NCI-H2081 (cell line): ENCODE measurements at places on chromosomes 3 and 15.

DNA sequence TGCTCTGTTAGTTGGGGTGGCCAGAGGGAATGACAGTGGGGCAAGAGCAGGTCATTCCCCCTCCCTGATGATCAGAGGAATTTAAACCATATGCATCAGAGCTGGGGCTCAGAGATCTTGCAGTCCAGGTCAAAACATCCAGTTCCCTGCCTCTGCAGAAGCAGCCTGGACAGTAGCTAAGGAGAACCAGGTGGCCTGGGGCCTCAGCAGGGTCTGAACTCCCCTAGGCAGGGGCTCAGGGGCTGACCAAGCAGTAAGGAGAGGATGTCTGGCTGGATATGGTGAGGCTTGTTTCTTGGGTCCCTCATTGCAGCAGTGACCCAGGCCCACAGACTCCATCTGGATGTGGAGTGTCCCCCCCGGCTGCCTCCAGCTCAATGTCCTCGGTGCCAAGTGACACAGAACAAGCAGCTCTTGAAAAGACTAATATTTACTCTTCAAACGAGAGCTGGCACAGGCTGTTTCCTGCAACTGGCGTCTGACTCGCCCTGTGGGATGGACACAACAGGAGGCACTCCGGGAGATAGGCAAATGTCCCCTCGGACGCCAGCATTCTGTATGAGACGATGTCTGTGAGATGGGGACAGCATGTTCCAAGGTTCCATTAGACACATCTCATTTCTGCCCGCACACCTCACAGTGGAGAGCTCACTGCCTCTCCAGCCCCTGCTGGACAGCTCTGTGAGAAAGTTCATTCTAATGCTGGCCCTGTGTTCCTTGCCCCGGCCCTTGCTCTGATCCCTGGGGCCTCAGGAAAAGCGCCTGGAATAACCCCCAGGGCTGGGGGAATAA, 37.1 kb downstream of the SEC22C start:
- peak; percentile 89 for DNase-seq

DNA sequence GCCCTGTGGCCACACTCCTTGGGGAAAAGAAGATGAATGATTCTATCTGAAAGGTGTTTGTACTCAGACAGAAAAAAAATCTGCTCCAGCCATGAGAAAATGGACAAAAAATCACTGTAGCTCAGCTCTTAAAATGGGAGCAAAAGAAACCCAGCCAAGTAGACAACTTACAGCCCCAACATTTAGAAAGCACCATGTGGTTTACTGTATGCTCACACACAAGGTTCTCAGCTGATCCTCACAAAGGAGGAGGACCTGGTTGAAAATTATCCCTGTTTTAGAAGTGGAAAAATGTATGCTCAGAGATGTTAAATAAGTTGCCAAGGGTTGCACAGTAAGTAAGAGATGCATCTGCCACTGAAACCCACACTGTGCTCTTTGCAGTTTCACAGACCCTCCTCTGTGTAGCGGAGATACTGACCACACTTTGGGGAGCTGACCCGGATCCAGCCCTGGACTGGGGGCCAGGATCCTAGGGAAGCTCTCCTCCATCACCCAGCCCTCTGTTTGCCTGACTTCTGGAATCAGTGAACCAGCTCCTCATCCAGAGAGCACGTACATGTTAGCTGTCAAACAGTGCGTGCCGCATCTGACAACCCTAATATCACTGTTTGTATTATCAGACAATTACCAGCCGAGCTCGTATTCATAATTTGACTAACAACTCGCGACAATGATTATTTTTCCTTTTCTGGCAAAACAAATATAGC, 32.7 kb upstream of the TPRG1 start:
- no peak for DNase-seq

GRCh38 chr15:36882056-36882455, 218.3 kb downstream of the MEIS2 start:
- DNase-seq = no peak

- DNase-seq = no peak
These were observed 101.7 kb upstream of the ZNF717 start for GRCh38 chr3:75886971-75887526.

- no peak for DNase-seq
These were observed 67.6 kb upstream of the NTRK3 start for GRCh38 chr15:88323976-88324740.

- DNase-seq = no peak
These were observed 24.1 kb downstream of the MYH15 start for GRCh38 chr3:108486338-108486737.

GRCh38 chr15:73951601-73952000, 25.3 kb downstream of the LOXL1 start:
- no peak for DNase-seq

DNA sequence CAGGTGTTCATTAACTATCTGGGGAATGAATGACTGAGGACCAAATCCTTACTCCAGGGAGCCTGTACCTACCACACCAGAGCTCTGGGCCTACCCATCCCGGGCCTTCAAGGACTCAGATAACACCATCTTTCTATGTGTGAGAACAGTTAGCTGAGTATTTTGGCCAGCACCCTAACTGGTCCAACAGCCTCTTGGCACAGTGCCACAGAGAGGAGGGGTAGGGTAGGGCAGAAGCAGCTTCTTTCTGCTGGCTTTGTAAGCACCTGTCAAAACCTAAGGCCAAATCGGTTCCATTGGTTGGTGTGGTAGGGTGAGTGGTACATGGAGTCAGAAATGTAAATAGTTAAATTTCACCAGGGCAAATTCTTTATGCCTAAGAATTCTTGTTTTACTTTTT, 26.7 kb downstream of the ISL2 start:
- DNase-seq = no peak

- DNase-seq = no peak
These were observed 9.8 kb downstream of the RAB27A start for GRCh38 chr15:55279746-55280351.

DNA sequence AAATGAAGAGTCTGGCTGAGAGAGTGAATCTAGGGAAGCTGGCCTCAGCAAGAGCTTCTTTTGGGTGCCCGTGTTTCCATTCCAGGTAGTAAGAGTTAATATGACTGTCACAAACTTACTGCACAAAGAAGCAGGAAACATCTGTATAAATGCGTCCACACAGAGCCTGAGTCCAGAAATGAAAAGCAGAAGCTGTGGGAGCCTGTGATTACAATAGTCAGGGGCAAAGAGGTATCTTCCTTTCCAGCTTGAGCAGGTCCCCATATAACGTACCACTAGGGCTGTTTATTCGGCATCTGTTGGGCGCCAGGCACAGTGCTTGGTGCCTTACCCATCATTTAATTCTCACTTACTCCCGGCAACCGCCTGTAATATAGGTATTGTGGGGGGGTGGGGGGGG, 40.5 kb upstream of the B3GNT5 start:
- no peak for DNase-seq

DNA sequence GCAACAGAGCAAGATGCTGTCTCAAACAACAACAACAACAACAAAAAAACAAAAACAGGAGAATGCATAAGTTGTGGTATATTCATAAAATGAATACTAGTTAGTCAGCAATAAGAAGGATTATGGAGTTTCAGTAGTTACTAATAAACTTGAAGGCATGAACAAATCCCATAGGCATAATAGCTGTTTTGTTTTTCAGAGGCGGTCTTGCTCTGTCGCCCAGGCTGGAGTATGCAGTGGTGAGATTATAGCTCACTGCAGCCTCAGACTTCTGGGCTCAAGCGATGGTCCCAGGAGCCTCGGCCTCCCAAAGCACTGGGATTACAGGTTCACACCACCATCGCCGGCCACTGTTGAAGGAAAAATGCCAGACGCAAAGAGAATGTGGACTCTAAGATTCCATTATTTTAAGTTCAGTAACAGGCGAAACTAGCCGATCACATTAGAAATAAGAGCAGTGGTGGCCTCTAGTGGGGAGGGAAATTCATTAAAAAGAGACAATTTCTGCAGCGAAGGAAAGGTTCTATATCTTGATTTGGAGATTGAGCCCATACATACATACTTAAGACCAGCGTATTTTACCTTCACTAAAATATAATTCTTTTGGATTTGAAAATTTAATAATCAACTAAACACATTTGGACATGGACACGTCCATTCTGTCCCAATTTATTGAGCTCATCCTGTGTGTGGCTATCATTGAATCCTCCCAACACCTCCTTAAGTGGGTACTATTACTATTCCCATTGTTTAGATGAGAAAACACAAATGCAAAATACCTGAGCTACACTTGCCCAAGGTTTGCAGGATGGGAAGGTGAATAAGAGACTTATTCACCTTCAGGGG, 27.4 kb upstream of the HDAC11 start:
- peak; percentile 48 for DNase-seq

DNA sequence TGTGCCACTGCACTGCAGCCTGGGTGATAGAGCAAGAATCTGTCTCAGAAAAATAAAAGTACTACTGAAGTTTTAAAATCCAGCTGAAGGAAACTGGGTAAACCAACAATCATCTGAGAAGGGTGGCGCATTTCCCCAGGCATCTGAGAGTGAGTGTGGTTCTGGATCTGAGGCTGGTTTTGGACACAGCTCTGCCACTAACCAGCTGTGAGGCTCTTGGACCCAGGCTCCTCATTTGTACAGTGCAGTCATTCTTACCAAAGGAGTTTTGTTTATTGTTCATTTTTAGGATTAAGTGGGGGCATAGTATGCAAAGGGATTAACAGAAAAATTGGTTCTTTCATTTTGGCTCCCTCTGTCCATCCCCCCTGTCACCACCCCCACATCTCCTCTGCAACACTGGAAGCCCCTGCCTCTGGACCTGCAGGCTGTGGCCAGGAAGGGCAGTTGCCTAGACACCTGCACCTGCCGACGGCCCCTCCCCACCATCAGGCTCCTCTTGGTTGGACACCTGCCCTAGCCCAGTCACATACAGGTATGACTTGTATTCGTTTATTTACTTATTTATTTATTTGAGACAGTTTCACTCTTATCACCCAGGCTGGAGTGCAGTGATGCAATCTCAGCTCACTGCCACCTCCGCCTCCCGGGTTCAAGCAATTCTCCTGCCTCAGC, 8.8 kb downstream of the NUP210 start:
- no peak for DNase-seq

DNA sequence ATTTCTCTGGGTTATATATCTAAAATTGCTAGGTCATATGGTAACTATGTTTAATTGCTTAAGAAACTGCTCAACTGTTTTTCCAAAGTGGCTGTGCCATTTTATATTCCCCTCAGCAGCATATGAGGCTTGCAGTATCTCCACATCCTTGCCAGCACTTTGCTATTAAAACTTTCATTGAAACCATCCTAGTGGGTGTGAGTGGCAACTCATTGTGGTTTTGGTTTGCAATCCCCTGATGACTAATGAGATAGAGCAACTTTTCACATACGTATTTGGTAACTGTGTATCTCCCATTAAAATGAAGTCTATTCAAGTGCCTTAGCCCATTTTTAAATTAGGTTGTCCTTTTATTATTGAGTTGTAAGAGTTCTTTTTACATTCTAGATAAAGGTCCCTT, 17.3 kb downstream of the KPNA1 start:
- no peak for DNase-seq

GRCh38 chr15:56528136-56528535, 63.2 kb upstream of the MNS1 start:
- no peak for DNase-seq

DNA sequence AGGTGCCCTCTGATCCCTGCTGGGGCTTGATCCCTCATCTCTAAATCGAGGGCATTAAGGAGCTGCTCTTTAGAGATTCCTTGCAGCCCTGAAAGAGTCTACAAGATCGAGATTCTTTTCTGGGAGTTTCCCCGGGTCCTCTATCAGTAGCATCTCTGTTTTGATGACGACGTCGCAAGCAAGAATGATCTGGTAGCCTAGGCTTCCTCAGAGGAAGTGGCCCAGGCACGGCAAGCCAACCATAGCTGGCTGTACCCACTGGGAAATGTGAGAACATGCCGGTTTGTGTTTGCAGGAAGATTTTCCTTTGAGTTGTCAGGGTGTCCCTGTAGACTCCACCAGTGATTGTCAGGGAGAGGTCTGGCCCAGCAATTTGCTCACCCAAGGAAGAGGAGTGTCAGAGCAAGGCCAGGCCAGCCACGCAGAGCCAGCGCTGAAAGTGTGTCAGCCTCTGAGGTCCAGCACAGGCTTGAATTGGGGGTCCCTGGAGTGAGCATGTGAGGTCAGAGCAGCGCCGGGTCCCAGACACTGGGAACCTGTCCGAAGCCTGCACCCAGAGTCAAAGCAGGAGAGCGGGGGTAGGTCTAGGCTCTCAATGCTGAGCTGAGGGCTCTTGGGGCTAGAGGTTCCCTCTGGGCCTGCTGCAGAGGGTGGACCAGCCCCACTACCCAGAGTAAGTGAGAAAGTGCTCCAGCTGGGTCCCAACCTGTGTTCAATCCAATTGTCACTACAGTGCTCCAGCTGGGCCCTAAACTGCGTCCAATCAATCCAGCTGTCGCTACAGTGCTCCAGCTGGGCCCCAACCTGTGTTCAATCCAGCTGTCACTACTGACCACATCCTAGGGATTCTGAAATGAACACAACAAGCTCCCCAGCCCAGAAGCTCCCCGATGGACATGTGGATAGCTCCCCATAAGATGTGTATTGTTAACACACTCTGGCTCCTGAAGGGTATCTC, 95.7 kb downstream of the CHDH start:
- no peak for DNase-seq

DNA sequence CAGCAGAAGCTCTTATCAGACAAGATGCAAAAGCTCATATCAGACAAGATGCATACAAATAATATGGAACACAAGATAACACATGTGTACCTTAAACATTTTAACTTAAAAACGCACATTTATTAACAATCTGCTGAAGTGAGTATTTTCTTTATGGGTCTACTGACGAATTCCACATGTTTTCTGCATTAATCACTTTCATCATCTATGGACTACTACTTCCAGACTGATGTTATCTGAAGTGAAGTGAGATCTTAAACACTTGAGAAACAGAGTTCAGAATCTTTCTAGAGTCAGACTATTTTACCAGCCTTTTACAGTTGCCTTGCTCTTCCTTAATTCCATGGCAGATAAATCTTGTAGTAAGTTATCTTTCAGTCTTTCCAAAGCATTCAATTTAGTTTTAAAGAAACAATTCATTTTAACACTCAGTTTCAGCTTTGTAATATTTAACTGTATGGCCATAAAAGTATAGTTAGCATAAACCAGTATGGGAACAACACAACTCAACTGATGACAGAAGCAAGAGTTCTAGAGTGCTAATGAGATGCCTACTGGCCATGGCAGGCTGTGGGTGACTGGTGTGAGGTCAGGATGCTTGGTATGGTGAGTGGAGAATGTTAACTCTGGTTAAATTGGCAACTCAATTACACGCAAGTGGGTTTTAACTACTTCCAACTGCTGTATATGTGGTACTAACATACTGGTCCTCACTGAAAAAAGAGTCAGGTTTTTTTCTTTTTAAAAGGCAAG, 9.8 kb downstream of the CMTM6 start:
- DNase-seq = no peak

GRCh38 chr15:40807028-40807887, at the start of the genes DNAJC17 and ZFYVE19:
Gene DNAJC17 (minus strand): TSS chr15:40807473. CDS start chr15:40807446, 27 bp downstream.
Gene ZFYVE19 (plus strand): TSS chr15:40807089. CDS start chr15:40807590, 501 bp downstream.
- DNase-seq = peak; percentile 99

DNA sequence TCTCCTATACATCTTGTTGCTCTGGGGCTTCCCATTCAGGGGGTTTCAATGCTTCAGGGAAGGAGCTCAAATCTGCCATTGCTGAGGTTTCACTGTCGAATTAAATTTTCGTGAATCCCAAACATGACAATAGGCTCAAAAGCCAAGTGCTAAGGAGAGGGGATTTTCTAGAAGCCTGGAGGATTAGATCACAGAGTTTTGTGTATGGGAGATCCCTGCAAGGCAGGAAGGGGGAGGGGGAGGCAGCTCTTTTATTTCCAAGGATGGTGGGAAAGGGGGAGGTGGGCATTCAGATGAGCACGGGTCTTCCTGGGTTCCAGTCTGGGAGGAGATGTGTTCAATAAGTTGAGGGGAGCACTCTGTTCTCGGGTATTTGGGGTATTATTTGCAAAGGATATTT, 69.9 kb upstream of the DLG1 start:
- no peak for DNase-seq

- no peak for DNase-seq
These were observed 3.2 kb downstream of the AEN start for GRCh38 chr15:88624156-88624970.

- DNase-seq = no peak
These were observed 60.7 kb upstream of the GOLGA6B start for GRCh38 chr15:72593838-72594237.
